Right hindlimb (tissue), 1 donor: ENCODE measurements at places on chromosomes 5 and 9.

DNA sequence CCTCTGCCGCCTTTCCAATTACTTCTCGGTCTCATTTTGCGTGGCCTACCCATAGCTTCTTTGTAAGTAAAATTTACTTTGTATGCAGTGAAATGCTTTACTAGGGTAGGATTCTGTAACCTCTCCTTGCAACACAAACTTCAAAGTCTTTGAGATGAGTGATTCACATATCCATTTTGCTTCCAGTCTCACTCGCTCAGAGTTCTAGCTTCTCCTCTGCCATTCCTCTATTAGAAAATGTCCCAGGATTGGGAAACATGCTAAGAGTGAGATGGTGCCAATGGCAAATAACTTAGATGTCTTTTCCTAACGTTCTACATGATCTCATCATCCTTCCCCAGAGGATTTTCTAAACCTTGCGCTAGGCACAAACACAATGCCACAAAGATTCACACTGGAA, 270.5 kb upstream of the SLC30A5 start:
- no peak for DNase-seq

- no peak for DNase-seq
Measured at GRCh38 chr5:172533399-172534228, 79.3 kb upstream of the SH3PXD2B start.

DNA sequence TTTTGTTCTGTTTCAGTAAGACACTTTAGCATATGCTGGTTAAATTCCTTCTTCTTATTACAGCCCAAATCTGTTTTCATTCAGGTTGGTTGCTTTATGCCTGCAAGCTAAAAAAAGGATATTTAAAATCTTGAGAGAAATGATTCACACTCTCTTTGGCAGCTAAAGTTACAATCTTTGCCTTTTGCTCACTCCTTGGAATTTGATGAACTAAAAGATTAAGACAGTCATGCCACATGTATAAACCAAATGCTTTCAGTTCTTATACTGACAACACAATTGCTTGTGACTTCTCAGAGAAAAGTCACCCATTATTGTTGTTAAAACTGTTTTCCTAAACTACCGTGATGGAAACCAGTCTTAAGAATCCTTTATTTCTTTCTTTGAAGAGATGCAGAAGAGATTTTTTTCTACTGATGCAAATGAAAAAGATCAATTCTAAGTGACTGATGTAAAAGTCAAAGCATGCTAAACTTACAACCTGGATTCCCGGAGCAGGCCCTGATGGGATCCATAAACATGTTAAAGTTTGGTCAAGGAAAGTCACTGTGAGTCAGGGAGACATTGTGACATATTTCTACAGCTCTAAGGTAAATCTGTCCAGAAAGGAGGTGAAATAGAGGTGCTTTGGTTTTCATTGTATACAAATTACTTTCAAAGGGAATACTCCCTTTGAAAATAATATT, 144.2 kb upstream of the CDH10 start:
- no peak for DNase-seq

- peak; percentile 19 for DNase-seq
Measured at GRCh38 chr9:133115604-133116345, 5.3 kb downstream of the RALGDS start.

DNA sequence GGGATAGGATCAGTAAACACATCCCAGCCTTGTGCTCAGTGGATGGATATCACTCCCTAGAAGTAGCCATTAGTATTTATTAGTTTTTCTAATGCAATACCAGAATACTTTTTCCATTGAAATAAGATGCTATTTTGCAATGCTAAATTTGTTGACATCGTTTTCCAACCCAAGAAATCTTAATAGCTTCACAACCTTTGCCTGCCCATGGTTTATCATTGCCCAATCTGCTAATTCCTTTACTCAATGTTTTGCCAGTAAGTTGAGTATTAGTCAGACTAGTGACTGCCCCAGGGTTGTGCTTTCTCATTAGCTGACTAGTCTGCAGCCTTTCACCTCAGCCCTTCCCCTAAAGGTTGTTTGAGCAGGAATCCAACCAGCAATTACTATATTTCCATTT, 62.9 kb downstream of the NREP start:
- no peak for DNase-seq
